ENCODE measurements at places on chromosomes 6 and 20.

- no peak for DNase-seq
These were observed 862 bp upstream of the SOBP start for GRCh38 chr6:107488875-107489635.

DNA sequence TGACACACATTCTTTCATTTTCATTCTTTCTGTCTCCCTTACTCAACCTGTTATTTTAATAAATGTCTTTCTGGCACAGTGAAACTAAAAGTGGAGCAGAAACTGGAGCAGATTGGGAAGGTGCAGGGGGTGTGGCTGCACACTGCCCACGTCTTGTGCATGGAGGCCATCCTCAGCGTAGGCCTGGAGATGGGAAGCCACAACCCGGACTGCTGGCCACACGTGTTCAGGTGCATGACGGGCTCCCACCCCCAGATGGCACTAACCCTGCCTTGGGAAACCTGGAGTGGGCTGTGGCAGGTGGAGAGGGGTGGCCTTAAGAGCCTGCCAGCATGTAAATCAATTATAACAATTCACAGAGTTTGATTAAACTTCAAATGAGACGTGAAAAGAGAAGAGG is 71.4 kb upstream of the PBOV1 start:
- no peak for DNase-seq

- DNase-seq = no peak
These were observed 69.8 kb downstream of the ARID1B start for GRCh38 chr6:156846845-156847599.

DNA sequence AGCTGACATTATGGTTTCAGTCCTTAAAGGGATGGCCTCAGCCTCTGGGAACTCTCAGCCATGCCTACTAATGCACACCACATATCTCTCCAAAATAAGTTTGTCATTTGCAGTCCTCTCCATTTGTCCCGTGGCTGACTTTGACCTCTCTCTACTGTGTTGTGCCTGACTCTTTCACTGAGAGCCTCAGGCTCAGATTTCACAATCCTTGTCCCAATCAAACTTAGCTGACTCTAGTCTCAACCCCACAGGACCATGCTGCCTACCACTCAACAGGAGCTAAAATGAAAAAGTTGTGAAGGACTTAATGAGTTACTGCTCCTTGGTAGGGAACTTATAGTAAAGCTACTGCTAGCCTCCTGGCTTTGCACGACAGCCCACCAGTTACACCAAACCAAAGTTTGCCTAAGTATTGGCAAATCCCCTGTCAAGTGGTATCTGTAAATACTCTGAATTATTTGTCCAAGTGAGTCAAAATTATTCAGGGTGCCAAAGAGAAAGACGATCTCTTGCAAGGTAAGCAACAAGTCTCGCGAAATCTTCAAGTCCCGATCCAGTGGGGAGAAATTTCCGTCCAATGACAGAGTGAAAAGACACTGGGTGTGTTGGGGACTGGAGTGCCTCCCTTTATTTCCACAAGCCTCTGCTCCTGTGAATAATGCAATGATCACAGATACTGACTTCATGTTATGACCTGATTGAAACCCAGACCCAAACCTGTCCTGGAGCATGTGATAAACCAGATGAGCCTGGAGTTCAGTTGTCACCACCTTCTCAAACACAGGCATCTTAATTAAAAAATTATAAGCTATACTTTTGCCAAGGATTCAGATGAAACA is 124.4 kb upstream of the FOXQ1 start:
- DNase-seq = no peak

DNA sequence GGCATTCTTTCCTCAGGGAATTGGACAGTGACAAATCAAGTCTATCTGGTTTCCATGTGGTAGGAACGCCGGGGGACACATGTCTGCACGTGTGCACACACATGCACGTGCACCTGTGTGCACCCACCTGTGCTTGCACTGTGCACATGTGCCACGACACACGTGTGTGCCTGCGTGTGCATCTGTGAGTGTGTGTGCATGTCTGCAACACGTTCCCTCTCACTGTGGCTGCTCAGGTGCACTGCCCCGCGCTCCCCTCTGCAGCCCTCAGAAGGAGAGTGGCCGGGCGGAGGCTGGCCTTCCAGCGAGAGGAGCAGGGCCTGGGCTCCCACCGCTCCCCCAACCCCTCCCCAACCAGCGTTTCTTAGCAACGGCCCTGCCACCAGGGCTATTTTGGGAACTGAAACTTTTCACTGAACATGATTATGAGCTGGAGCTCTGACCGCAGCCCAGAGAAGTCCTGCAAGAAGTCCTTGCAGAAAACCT is 147.8 kb downstream of the PHACTR3 start:
- no peak for DNase-seq

DNA sequence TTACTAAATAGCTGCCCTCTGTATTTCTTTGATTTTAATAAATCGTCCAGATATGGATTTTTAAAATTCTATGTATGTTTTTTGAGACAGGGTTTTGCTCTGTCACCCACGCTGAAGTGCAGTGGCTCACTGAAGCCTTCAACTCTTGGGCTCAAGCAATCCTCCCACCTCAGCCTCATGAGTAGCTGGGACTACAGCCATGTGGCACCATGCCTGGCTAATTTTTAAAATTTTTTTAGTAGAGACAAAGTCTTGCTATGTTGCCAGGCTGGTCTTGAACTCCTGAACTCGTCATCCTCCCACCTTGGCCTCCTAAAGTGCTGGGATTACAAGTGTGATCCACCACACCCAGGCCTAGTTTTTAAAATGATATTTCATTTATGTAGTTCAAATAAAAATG is 47.4 kb upstream of the DDR1 start:
- no peak for DNase-seq

- peak; percentile 41 for DNase-seq
These were observed 844 bp upstream of the ABRACL start for GRCh38 chr6:139027620-139028182.

DNA sequence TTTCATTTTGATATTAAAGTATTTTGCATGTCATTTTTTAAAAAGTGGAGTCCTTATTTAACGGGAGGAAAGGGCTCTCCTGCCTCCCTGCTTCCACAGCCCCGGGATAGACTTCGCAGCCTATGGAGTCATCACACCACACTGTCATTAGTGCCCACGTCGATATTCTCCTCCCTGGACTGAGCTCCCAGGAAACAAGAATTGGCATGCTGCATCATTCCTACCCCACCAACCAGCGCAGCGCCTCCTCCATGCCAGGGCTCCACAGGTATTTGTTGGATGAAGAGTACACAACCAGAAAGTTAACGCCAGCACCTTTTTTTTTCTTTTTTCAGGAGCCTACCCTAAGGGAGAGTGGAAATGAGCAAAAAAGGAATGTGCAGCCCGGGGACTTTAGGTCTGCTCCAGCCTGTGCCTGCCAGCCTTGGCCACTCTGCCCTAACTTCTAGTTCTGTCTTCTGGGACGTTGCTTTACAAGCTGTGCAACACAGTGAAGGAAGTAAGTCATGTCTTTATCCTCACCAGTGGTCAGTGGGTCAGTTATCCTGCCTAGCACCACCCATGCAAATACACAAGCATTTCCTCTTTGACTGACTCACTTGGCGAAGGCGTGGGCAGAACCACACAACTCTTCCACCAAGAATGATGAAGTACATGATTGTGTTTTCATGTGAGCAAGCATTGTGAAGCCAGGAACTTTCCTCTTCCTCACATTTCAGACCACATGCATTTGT is 180.7 kb upstream of the UST start:
- DNase-seq = no peak

DNA sequence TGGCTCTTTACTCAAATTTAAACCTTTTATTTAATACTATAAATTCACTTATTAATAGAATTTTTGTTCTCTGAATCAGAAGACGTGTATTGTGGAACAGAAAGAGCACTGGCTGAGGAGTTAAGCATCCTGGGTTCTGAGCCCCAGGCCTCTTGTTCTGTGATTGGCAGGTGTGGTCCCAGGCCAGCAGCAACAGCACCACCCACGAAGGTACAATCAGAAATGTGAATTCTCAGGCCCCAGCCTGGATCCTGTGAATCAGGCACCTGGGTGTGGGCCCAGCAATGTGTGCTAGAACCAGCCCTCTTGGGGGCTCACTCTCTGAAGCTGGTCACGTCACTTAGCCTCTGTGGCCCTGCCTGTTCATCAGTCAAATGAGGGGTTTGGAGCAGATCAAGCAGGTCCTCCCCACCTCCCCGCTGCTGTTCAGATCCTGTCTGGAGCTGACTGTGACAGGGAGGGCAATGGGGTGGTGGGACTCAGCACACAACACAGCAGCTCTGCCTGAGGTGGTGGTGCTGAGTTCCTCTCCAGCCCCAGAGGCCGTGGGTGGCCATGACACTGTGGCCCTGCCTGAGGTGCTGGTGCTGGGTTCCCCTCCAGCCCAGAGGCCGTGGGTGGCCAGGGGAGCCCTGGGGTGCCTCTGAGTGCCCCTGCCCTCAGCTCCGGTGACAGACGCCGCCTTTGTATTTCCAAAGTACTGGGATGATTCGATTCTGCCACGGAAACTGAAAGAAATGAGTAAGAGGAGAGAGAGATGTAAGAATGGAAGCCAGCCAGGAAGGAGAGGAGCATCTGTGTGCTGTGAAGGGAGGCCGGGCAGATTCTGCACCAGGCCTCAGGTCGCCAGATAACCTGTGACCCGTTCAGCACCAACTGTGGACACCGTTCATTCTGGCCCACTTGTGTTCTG is 41.6 kb upstream of the FRMD1 start:
- no peak for DNase-seq

- no peak for DNase-seq
These were observed 62.2 kb upstream of the PLEKHG1 start for GRCh38 chr6:150537491-150537890.

DNA sequence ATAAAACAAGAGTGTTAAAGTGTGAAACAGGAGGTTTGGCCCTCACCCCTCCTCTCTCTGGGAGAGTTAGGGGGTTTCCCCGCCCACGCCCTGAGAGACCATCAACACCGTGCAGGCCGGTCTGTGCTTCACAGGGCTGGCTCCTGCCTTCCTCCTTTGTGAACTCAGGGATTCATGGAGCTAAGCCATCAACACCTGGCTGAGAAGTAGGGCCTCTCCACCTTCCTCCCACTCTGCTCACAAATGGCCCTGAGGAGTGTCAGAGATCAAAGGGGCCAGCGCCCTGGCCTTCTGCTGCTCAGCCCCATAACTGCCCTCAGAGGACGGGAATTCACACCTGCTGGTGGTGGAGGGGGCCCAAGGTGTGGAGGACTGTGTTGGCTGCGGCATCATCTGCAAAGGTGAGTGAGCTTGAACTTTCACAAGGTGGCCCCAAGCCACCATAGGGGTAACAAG is 88.6 kb downstream of the PSMB1 start:
- no peak for DNase-seq

GRCh38 chr6:89580997-89581666 is 57.4 kb downstream of the LYRM2 start:
- DNase-seq = no peak

- no peak for DNase-seq
These were observed 84.2 kb downstream of the TMEM242 start for GRCh38 chr6:157239148-157239547.

- DNase-seq = no peak
These were observed 47.1 kb upstream of the ENTPD6 start for GRCh38 chr20:25148181-25148981.

DNA sequence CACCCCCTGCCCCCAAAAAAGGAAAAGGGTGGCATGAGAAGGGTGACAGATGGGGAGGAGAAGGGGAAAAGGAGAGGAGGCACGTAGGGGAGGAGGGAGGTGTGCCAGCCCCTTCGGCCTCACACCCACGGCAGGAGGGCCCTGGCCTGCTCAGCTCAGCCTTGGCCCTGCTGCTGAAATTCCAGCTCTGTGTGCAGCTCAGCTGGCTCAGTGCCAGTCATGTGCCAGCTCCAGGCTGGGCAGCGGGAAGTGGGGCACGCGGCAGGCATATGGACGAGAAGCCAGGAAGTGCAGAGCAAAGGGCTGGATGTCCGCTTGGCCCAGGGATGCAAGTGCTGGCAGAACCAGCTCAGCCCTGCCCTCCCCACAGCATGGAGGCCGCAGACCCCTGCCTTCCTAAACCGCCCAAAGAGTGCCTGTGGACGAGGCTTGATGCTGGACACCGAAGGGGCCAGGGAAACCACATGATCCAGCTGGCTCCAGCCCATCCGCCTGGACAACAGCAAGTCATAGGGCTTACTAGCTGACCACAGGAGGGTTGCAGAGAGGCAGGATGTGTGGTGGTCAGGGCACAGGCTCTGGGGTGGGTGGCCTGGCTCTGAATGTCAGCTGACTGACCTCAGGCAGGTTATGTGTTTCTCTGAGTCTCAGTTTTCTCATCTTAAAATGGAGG is 60.2 kb downstream of the NOL4L start:
- peak; percentile 77 for DNase-seq

DNA sequence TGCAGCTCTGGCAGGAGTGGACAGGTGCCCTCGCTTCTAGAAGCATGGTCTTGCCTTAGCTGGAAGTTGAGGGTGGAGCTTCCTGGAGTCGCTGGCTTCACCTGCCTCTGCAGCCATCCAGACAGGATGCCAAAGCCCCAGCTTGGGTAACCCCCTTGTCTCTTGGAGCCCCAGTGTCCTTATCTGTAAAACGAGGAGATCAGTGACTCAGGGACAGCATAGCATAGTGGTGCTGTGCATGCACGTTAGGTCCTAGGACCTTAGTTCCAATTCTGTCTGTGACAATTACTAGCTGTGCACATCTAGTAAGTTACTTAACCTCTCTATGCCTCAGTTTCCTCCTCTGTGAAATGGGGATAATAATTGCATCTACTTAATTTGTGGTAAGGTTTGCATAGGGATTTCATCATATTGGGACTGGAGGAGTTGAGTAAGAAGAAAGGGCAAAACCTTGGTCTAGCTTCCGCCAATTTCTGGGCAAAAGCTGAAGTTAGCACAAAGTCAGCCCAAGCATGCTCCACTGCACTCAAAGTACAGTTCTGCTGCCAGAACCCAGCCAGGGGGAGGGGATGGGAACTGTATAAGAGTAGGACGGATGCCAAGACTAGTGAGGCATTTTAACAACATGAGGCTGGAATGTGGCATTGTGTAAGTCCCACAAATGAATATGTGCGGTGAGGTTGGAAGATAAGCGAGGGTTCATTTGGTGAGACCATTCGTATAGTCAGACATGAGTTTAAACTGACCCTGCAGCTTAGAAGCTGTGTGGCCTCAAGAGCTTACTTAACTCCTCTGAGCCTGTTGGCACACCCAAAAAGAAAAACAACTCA is 24.5 kb downstream of the TOX2 start:
- peak; percentile 22 for DNase-seq

DNA sequence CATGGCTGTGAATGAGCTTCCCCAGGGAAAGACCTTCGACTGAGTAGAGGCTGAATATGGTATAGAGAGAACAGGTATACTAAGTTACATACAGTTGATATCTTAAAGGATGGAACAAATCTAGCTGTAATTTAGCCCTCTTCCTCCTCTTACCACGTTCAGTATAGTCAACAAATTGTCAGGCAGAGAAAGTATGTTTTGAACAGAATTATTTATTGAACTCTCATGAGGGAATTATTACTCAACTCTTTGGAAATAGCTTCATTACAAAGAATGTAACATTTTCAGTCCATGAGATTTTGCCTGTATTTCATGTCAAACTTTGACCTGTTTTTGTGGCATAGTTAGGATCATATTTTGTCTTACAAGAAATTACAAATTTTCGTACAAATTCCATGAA is 63.0 kb downstream of the SH3BGRL2 start:
- DNase-seq = no peak

DNA sequence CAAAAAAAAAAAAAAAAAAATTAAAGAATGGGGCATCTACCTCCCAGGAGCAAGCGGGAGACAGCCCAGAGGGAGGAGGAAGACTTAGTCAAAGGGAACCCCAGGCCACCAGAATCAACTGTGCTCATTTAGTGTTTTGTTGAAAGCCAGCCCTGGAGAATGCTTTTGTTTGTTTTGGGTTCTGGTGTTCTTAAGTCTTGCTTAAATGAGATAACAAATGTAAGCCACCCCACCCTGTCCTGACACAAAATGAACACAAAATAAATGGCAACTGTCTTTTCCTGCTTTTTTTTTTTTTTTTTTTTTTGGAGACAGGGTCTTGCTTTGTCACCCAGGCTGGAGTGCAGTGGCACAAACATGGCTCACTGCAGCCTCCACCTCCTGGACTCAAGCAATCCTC is 165.0 kb upstream of the JARID2 start:
- DNase-seq = no peak
